Stimulated activated CD8-positive, alpha-beta memory T cell treated with anti-CD3 and anti-CD28 coated beads, Interleukin-4, amount 100 ng/mL, for 4 hours (primary cell): ENCODE measurements at places on chromosomes 6 and 20.

DNA sequence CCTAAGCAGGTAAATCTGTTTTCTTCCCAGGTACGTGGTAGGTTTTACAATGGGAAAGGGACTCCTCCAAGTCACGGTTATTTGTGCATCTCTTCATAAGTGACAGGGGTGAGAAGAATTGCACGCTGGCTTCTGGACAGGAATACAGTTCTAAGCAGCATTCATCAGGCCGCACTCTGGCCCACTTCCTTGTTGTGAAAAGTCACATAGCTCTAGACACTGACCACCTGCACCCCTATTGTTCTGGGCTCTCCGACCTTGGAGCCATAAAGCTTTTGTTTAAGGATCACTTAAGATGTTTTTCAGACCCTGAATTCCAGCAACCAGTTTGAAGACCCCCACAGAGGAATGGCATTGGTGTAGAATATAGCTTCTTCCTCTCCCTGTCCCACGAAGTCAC, 31.4 kb downstream of the RAMACL start:
- DNase-seq = no peak

DNA sequence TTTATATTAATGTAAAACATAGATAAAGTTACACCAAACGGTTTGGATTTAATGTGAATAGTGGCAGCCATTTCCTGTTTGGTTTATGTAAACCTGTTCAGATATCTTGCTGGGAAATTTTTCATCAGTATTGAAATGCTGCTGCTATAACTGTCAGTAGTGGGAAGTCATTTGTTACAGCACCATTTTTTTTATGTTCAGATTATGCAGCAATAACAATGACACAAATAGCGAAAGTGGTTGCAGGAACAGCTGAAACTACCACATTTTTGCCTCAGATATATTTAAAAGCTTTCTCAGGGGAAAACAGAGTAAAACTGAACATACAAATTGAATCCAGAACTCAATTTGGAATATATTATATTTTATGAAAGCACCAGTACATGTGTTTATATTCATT, 128.8 kb upstream of the SIM1 start:
- no peak for DNase-seq

GRCh38 chr6:71498638-71499037, 210.0 kb downstream of the OGFRL1 start:
- no peak for DNase-seq

DNA sequence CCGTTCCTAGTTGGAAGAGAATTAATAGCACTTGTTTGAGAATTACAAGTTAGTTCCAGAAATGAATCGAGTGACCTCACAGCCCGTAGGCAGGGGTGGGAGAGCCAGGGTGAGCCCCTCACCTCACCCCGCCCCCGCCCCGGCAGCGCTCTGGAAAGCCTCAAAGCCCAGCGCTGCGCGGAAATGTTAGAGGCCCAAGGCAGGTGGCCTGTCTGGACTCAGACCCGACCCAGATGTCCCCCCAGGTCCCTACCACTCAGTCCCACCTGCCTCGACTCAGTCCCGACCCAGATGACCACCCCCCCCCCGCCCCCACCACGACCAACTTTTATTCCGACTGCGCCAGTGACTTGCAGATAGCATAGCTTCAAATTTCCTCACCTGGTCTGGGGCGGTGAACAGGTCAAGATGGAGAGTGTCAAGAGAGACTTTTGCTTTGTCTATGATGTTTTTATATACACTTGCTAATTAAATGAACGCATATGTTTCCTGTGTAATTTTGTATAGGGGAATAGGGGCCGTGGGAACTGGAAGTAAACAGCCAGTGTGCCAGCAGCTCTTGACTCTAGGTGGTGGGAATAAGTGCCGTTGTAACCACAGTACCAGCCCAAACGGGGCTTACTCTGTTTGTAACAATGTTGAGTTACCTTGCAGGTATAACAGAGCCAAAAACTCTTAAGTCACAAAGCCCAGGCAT, 1.2 kb upstream of the PXDC1 start:
- DNase-seq = no peak

GRCh38 chr6:145139140-145139850, 596.0 kb downstream of the EPM2A start:
- no peak for DNase-seq
